ENCODE measurements at places on chromosomes 1 and 21. TPM values are rescaled to one million over a fixed set of nuclear protein-coding genes. Genes with fewer than 3 reads are reported as not detected.

Gene KCNJ9
- total RNA-seq, result not detected

Gene GBP4
- 0.01 TPM for total RNA-seq

Gene EMC1
- total RNA-seq, result 39.4 TPM

Gene DDR2
- 0.51 TPM for total RNA-seq

Gene KRTAP11-1
- 0.09 TPM for total RNA-seq

Gene TNFRSF18
- total RNA-seq, result not detected
